ENCODE measurements at places on chromosomes 13 and 19. TPM values are rescaled to one million over a fixed set of nuclear protein-coding genes. Genes with fewer than 3 reads are reported as not detected.

DNA sequence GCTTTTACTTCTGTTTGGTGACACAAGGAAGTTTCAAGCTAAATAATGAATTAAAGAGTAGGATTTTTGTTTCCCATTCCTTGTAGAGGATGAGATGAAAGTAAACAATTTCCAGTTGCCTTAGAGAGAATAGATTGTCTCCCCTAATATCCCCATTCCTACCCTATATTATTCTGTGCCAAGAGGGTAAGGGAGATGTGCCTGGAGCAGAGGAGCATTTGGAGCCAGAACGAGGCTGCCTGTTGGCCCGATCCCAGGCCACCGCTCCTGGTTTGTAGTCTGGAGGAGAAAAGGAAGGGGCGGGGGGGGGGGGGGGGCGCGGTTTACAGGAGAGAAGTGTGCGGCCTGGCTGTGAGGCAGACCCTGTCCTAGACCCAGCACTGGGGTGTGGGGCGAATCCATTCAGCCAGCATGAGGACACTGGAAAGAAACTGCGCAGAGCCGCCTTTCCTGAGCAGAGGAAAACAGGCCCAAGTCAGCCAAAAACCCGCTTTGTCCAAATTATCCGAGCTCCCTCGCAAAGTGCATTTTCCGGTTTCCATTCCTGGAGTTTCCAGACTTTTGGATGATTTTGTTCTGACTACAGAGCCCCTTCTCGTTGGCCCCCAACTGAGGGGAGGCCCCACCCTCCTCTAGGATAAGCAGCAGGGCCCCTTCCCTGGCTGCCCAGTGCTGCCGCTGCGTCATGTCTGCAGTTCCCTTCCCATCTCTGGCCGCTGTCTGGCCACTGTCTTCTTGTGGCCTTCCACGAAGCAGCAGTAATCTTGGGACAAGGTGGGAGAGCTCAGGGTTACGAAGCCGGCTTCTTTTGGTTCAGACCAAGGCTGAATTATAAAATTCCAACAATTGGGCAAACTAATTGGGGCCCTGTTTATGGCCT lies 23.0 kb downstream of the NFIX start:
- peak overlapping the region; percentile 88 for H3K27ac ChIP-seq
- no peak overlapping the region for H3K4me3 ChIP-seq
- peaks cover 4% of the 10 kb centered on the region for H3K27me3 ChIP-seq
- peaks cover 98% of the 10 kb centered on the region for H3K4me1 ChIP-seq
- H3K36me3 ChIP-seq, result no peaks in the 10 kb centered on the region

- no peaks in the 10 kb centered on the region for H3K4me1 ChIP-seq
- peaks cover 17% of the 10 kb centered on the region for H3K36me3 ChIP-seq
- no peak overlapping the region for H3K27ac ChIP-seq
- no peak for DNase-seq
Observed at GRCh38 chr13:30648522-30649012, 30.8 kb downstream of the USPL1 start.

DNA sequence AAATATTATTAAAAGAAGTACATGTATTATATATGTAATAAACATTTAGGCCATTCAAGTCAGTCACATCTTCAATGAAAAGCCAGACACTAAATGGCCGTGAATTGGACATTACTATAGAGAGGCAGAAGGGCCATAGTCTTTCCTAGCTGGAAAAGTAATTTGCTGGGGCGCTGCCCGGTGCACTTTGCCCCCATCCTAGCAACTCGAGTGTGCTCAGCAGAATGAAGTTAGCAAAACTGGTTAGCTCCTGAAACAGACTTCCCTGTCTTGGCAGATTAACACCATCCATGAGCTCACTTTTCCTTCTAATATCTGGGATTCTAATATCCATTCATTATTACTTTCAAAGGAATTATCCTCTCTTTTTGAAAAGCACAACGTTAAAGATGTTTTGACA lies 2.8 kb upstream of the SPRYD7 start:
- peaks cover 19% of the 10 kb centered on the region for H3K4me1 ChIP-seq
- peak overlapping the region; percentile 51 for H3K27ac ChIP-seq
- no peak for DNase-seq
- no peaks in the 10 kb centered on the region for H3K27me3 ChIP-seq
- H3K4me3 ChIP-seq, result no peak overlapping the region
- H3K36me3 ChIP-seq, result no peaks in the 10 kb centered on the region

DNA sequence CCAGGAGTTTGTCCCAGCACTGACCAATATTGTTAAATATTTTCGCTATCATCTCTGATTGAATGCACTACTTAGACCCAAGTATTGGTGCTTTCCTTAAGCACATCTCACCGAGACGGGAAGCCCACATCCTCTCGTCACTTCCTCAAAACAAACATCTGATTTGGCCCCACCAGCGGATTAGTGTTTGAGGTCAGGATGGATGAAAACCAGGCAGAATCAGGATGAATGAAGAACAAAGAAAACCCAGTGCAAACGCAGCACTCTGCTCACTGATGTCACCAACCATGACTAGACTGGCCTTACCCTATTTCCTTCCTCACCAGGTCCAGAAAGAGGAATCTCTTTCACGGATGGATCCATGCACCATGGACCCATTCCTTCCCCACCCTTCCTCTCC lies 6.0 kb downstream of the PLAUR start:
- H3K27me3 ChIP-seq, result no peaks in the 10 kb centered on the region
- no peak overlapping the region for H3K4me3 ChIP-seq
- peak overlapping the region; percentile 62 for H3K27ac ChIP-seq
- DNase-seq, result peak; percentile 38
- peaks cover 20% of the 10 kb centered on the region for H3K4me1 ChIP-seq

GRCh38 chr13:102628559-102628958 lies 31.8 kb downstream of the TPP2 start:
- H3K36me3 ChIP-seq, result peaks cover 37% of the 10 kb centered on the region
- no peaks in the 10 kb centered on the region for H3K4me1 ChIP-seq
- no peak overlapping the region for H3K27ac ChIP-seq
- no peak for DNase-seq

DNA sequence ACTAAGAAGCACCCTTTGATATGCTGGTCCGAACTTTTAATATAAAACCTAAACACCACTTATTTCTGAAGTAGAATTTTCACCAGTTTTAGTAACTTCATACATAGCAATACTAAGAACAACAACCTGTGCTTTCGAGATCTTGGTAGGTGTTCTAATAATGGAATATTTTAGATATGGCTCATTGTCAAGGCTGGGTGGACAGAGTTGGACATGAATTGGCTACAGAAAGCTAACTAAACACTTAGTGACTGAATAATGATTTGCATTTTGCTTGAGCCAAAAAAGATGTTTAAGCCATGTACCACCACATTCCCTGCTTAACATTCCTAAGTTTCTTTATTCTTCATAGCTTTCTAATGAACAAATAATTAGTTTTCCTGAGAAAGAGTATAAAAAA lies 344.3 kb upstream of the SGCG start:
- DNase-seq, result no peak
- H3K36me3 ChIP-seq, result no peaks in the 10 kb centered on the region
- H3K27me3 ChIP-seq, result no peaks in the 10 kb centered on the region
- H3K27ac ChIP-seq, result no peak overlapping the region
- H3K4me1 ChIP-seq, result no peaks in the 10 kb centered on the region
- H3K4me3 ChIP-seq, result no peak overlapping the region

DNA sequence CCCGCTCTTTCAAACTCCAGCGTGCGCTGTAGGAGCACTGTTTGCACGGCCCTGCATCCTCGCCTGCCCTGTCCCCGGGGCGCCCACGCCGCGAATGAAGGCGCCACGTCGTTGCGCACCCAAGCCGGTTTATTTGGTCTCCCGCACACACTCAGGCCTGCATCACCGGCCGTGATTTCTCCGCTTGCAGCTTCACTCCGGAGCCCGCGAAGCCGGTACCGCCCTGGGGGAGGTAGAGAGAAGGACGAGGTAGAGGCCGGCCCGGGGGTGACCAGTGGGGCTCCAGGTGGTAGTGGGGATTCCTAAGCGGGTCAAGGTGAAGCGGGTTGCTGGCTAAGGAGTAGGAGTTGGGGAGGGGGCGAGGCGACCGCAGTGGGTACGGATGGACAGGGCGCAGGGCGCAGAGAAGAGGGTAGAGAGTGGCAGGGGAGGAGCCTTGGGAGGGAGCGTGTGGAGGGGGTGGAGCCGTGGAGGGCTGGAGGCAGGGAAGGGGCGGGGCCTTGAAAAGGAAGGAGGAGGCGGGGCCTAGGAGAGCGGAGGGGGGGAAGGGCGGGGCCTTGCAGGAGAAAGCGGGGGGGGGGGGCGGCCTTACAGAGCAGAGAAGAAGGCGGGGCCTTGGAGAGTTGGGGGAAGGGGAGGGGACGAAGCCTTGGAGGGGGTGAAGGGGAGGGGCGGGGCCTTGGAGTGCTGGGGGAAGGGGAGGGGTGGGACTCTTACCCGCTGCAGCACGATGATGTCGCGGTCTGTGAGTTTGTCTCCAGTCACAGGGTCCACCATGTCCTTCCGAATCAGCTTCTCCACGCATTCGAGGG lies 24.6 kb downstream of the NOSIP start:
- peaks cover 59% of the 10 kb centered on the region for H3K36me3 ChIP-seq
- no peaks in the 10 kb centered on the region for H3K27me3 ChIP-seq
- H3K4me1 ChIP-seq, result peaks cover 6% of the 10 kb centered on the region
- peak; percentile 83 for DNase-seq

- H3K36me3 ChIP-seq, result no peaks in the 10 kb centered on the region
- no peaks in the 10 kb centered on the region for H3K27me3 ChIP-seq
- peaks cover 18% of the 10 kb centered on the region for H3K4me1 ChIP-seq
Observed at GRCh38 chr19:46818812-46819211, 30.4 kb upstream of the SLC1A5 start.

- H3K4me3 ChIP-seq, result no peak overlapping the region
- peaks cover 13% of the 10 kb centered on the region for H3K4me1 ChIP-seq
- no peaks in the 10 kb centered on the region for H3K36me3 ChIP-seq
- no peak overlapping the region for H3K27ac ChIP-seq
- DNase-seq, result peak; percentile 55
- no peaks in the 10 kb centered on the region for H3K27me3 ChIP-seq
Observed at GRCh38 chr19:33404506-33405253, 31.2 kb downstream of the CEBPG start.

GRCh38 chr13:43057653-43058317 lies 34.4 kb downstream of the DNAJC15 start:
- no peak overlapping the region for H3K27ac ChIP-seq
- no peak for DNase-seq
- peaks cover 37% of the 10 kb centered on the region for H3K4me1 ChIP-seq
- no peak overlapping the region for H3K4me3 ChIP-seq
- no peaks in the 10 kb centered on the region for H3K36me3 ChIP-seq

DNA sequence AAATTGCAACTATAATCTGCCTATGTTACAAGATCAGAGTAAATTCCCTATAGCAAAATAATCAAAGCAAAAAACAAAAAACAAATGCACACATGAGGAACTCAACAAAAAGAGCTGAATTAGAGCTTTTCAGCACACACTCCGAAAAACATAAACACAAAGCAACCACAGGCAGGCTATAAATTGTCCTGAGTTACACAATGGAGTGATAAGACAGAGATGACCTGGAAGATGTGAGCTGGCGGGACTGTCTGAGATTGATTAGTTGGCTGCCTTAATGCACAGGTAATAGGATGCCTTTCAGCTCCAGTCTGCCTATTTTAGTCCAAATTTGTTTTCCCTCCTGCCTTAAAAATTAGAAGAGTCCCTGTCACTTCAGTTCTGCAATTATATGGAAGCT lies 159.0 kb upstream of the FNDC3A start:
- H3K36me3 ChIP-seq, result no peaks in the 10 kb centered on the region
- no peak overlapping the region for H3K4me3 ChIP-seq
- H3K27me3 ChIP-seq, result no peaks in the 10 kb centered on the region
- no peak overlapping the region for H3K27ac ChIP-seq

- peaks cover 15% of the 10 kb centered on the region for H3K4me1 ChIP-seq
- no peak overlapping the region for H3K27ac ChIP-seq
- H3K27me3 ChIP-seq, result no peaks in the 10 kb centered on the region
- no peak for DNase-seq
- no peak overlapping the region for H3K4me3 ChIP-seq
Observed at GRCh38 chr19:2500156-2500555, 24.2 kb downstream of the GADD45B start.

DNA sequence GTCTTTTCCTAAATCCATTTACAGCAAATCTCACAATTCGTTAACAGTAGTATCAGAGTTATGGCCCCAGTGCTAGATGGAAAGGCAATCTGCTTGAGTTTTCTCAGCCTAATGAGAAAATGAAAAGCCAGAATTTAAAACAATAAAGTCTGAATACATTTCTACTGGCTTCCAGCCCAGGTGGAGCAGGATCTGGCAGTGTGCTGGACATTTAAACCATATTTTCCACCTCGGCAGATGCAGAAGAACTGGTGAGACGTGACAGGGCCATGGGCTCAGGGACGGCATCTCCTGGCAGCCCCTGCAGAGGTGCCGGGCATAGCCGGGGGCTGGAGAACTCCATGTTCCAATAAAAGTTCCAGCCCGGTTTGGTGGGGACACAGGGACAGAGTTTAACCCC lies 7.1 kb downstream of the SMIM7 start:
- no peak overlapping the region for H3K27ac ChIP-seq
- H3K4me1 ChIP-seq, result peaks cover 8% of the 10 kb centered on the region
- H3K36me3 ChIP-seq, result peaks cover 21% of the 10 kb centered on the region
- H3K4me3 ChIP-seq, result no peak overlapping the region
- DNase-seq, result no peak
- H3K27me3 ChIP-seq, result no peaks in the 10 kb centered on the region

DNA sequence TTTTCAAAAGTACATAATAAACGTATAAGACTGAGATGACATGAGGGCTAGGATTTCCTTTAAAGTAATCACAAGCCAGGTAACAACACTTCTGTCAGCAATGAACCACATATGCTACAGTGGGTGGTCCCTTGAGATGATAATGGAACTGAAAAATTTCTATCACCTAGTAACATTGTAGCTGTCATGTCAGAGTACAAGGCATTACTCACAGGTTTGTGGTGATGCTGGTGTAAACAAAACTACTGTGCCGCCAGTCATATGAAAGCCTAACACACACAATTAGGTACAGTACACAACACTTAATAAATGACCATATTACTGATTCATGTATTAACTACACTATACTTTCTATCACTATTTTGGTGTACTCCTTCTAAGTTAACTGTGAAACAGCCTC lies 36.8 kb downstream of the MIPEP start:
- H3K4me3 ChIP-seq, result no peak overlapping the region
- H3K27ac ChIP-seq, result no peak overlapping the region
- H3K27me3 ChIP-seq, result no peaks in the 10 kb centered on the region
- DNase-seq, result no peak

- no peaks in the 10 kb centered on the region for H3K36me3 ChIP-seq
- H3K27ac ChIP-seq, result no peak overlapping the region
- peaks cover 6% of the 10 kb centered on the region for H3K4me1 ChIP-seq
- DNase-seq, result no peak
- H3K27me3 ChIP-seq, result no peaks in the 10 kb centered on the region
Observed at GRCh38 chr19:51006406-51006805, 5.0 kb upstream of the KLK8 start.

GRCh38 chr19:49506575-49507105 lies 5.8 kb upstream of the FCGRT start:
- no peak for DNase-seq
- no peak overlapping the region for H3K4me3 ChIP-seq
- no peaks in the 10 kb centered on the region for H3K27me3 ChIP-seq
- no peaks in the 10 kb centered on the region for H3K36me3 ChIP-seq

The SHANK1 gene
- total RNA-seq, result not detected

The GPR4 gene
- 7.4 TPM for total RNA-seq

The KRTDAP gene
- total RNA-seq, result not detected

The TFPT gene
- total RNA-seq, result 51.3 TPM
